ENCODE measurements at places on chromosomes 1 and 21.
A peak's percentile ranks its signal among the peaks of the same experiment; 100 is the strongest.

GRCh38 chr1:63255153-63255552 is 67.2 kb upstream of the FOXD3 start:
- DNase-seq, result no peak

DNA sequence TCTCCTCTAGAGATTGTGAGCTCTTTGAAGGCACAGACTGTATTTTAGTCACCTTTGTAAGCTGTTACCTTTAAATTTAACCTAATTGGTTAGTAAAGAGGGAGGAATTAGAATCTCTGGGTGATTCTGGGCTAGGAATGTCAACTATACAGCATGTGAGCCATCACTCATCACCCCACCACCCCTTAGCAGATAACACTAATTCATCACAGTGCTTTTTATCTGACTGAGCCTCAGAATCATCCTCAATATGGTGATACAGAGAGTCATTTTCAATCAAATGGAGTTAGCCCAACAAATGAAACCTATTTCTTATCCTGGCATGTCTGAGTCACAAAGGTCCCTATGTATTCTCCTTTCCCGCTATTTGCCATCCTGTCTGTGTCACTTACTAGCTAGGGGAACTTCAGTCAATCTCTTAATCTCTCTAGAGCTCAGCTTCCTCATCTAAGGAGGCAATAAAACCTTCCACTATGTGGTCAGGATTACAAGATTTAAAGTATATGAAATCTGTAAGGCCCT is 13.3 kb downstream of the KCNJ10 start:
- no peak for DNase-seq

DNA sequence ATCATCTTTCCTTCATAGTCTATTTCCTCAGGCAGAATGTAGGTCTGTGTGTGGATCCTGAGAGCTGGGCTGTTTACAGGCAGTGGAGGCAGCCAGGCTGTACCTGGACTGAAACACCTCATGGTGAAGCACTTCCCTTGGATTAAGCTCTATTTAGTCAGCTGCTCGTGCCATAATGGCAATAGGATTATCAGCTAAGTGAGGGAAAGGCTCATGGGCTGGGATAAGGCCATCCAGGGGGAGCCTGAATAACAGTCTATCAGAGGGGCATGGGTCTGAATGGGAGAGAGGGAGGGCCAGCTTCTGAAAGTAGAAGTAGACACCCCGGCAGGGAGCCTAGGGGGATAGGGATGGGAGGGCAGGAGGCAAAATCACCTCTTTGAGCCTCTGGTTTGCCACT is 8.3 kb downstream of the RNASEL start:
- no peak for DNase-seq

DNA sequence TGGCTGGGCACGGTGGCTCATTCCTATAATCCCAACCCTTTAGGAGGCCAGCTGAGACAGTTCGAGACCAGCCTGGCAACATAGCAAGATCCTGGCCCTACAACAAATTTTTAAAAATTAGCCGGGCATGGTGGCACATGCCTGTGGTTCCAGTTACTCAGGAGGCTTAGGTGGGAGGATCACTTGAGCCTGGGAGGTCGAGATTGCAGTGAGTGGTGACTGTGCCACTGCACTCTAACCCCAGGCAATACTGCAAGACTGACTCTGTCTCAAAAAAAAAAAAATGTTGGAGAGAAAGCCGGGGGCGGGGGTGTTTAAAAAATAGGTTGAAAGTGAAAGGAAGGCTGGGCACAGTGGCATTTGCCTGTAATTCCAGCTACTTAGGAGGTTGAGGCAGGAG is 16.5 kb downstream of the CLDN19 start:
- DNase-seq, result no peak

DNA sequence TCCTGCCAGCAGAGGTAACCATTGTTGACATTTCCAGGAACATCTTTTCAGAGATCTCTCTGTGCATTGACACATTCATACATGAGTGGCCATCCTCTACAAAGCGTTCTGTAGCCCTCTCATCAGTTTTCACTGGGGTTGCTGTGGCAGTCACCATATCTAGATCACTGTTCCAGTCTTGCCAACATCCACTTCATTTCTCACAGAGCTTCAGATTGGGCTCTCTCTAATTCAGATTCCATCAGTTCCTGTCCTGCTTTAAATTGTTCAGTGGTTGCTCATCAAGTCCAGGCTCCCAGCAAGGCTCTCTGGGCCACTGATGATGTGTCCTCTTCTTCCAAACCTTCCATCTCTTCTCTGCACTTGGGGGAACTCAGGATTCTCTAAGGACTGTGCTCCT is 173.7 kb downstream of the KCNJ6 start:
- peak; percentile 73 for DNase-seq

- peak; percentile 94 for DNase-seq
These were observed 21.8 kb downstream of the KDM4A start for GRCh38 chr1:43671626-43672330.

DNA sequence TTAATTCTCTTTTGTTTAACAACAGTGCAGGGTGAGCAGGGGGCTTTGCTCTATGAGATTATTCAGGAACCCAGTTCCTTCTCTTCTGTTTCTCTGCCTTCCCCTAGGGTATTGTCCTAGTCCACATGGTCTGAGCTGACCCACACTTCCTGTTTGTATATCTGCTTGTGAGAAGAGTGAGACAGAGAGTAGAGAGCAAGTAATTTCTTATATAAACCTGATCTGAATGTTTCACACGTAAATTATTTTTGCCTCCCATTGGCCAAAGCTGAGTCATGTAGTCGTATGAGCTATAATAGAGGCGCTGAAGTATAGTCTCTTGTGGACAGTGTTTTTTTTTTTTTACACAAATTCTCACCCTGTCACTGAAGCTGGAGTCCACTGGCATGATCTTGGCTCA is 134.2 kb upstream of the SERTAD4 start:
- no peak for DNase-seq

DNA sequence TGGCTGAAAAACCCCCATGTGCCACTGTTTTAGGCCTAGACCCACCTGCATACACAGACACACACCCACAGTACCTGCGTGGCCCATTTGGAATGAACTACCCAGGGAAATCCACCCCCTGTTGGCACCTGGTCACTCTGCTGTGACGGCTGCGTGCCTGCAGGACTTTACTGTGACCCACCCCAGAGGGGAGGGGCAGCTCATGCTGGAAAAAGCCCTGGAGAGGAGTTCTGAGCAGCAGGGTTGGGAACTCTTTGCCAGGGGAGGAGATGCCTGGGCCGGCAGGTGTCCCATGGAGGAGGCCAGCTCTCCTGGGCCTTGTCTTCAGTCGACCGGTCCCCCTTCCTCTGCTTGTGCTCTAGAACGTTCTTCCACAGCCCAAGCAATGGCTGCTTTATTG is 87.3 kb upstream of the CSF3R start:
- DNase-seq, result no peak

- DNase-seq, result no peak
These were observed 62.2 kb downstream of the NOS1AP start for GRCh38 chr1:162131400-162132321.

DNA sequence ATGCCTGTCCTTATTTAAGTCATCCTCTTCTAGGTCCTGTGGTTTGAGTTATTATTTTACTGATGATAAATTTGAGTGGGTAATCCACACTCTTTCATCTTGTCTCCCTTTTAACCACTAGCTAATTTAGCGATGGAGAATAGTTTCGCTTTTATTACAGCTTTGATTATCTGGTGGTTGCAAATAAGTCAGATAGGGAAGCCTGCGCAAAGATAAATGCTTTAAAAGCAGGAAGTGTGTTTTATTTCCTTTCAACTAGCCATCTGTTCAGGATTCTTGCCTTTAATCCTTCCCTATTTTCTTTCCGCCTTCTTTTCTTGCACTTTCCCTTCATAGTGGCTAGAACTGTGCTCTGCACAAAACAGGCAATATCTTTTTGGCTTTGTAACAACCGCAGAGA is 129.0 kb downstream of the TGFB2 start:
- no peak for DNase-seq

- no peak for DNase-seq
These were observed 1.1 kb downstream of the LGALS8 start for GRCh38 chr1:236524895-236525184.

- DNase-seq, result no peak
These were observed 25.7 kb downstream of the CRYAA start for GRCh38 chr21:43194303-43195120.

- DNase-seq, result no peak
These were observed 129.7 kb upstream of the NFIA start for GRCh38 chr1:60952612-60953111.

DNA sequence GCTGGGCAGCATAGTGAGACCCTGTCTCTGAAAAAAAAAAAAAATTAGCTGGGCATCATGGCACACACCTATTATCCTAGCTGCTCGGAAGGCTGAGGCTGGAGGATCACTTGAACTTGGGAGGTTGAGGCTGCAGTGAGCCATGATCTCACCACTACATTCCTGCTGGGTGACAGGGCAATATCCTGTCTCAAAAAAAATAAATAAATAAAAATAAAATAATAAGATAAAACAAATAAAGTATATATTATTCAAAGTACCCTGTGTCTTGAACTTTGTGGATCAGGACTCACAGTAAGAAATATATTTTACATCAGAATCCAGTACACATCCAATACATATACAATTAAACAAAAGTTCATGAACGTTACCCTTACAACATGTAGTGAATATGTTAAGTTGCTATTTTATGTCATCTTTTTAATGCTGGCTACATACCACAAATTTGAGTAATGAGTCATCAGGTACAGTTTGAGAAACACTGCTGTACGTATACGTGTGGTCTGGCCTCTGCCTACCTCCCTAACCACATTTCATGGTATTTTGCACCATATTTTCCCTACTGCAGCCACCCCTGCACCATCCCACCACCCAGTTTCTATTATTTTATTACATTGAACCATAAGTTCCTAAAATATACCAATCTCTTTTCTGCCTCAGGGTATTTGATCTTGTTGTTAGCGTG is 4.4 kb downstream of the NME7 start:
- peak; percentile 31 for DNase-seq

DNA sequence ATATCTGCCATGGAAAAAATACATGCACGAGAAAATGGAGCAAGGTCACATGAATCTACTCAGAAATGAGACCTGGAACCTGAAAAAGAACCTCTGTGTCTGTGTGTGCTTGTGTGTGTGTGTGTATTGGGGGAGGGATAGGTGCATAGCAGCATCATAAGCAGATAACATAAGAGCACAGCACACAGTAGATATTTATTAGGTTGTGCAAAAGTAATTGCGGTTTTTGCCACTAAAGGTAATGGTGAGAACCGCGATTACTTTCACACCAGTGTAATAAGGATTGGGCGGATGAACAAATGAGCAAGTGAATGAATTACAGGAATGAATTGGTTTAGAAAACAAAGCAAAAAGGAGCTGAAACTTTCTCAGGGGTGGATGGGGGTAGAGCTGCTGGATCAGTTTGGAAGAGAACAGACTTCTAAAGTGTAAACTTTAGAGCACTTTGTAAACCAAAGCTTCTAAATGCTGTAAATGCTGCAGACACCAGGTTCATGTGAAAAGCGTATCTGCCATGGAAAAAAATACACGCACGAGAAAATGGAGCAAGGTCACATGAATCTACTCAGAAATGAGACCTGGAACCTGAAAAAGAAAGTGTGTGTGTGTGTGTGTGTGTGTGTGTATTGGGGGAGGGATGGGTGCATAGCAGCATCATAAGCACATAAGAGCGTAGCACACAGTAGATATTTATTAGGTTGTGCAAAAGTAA is 156.9 kb downstream of the TOMM20 start:
- DNase-seq, result no peak

DNA sequence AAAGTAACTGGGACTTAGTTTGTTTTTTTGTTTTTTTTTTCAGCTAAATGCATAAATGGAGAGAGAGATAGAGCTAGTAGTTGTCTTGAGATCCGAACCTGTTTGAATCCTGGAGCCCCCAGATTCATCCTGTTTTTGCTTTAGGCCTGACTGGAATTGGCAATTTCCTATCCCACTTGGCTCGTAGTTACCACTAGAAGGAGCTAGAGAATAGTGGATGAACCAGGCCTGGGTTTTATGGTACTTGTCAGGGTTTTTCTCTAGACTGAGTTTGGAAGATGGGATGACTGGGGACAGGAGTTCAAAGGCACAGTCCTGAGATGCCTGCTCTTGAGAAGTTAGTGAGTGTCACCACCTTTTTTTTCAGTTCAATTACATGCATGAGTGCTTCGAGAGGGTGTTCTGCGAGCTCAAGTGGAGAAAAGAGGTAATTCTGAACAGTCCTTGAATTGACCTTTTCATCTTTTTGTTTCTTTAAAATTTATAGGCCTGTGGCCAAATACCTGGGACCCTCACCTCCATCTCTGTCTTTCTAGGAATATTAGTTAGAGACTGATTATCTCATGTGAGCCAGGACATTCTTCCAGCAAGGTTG is 23.4 kb downstream of the CELF3 start:
- DNase-seq, result peak; percentile 56

DNA sequence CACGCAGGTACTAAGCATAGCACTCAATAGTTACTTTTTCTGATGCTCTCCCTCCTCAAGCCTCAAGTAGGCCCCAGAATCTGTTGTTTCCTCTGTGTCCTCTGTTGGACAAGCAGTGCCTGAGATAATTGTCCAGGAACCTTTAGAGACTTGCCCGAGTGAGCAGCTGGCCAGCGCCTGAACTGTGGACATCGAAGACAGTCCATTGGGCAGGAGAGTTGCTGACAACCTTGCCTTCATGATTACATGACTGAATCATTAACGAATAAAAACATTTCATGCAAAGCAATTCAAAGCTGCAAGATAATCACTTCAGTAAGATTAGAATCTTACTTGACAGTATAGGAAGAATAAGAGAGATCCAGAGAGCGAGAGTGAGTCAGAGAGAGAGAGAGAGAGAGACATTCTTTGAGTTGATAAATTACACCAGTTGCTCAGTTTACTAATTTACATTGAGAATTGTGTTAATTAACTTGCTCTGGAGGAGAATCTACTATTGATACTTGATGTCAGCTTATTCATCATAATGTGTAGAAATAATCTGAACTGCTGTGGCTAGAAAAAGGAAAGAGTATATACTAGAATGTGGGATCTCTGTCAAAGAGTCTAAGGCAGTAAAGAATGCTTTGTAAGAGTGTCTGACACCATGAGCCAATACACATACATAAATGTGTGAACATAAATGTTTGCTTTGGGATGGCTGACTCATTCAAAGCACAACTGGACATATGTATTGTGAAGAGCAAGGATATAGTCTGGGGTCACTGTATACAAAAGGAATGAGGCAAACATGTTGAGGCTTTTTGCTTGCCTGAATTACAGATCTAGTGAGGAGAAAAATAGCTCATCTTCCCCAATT is 216.0 kb downstream of the ZNF326 start:
- DNase-seq, result no peak

DNA sequence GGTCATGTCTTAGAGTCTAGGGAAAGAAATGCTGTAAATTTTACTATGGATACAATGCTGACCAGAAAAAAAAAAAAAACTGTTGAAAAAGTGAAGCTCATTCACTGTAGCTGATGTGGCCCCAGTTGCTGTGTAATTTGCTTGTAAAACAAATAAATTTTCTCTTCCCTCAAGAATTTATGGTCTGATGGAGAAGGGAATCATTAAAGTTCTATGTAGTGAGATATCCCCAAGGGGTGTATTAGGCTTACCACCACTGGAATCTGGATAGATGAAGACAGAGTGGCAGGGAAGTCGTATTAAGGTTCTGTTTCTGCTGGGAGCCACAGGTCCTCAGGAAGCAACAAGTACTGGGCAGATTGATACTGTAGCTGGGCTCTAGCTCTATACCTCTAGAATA is 860.0 kb downstream of the LTN1 start:
- DNase-seq, result no peak
